Osteoblast (primary cell): ENCODE measurements at places on chromosomes 5 and 9. TPM values are rescaled to one million over a fixed set of nuclear protein-coding genes. Genes with fewer than 3 reads are reported as not detected.

- DNase-seq = no peak
Observed at GRCh38 chr9:389159-389558, 174.5 kb downstream of the DOCK8 start.

- no peak for DNase-seq
Observed at GRCh38 chr5:57219386-57219785, 45.5 kb downstream of the GPBP1 start.

- DNase-seq = no peak
Observed at GRCh38 chr5:118647587-118647986, 340.8 kb downstream of the DTWD2 start.

DNA sequence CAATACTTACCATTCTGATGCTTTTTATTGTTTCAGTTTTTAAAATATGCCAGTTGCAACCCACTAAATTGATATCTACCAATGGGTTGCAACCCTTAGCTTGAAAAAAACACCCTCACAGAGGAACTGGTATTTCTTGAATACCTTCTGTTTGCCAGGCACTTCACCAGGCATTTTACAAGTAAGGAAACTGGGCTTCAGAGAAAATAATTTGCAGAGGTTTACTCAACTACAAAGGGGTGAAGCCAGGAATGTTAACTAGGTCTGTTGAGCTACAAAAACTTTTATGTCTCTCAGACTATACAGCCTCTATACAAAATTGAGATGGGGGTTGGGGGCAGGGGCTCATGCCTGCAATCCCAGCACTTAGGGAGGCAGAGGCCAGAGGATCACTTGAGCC lies 65.0 kb downstream of the STX17 start:
- no peak for DNase-seq

Gene PCDHA13
- total RNA-seq = under 0.01 TPM in 2 replicates

Gene ALDOB
- total RNA-seq = not detected in 2 replicates
